ENCODE measurements at places on chromosomes 7 and 10. TPM values are rescaled to one million over a fixed set of nuclear protein-coding genes. Genes with fewer than 3 reads are reported as not detected.

DNA sequence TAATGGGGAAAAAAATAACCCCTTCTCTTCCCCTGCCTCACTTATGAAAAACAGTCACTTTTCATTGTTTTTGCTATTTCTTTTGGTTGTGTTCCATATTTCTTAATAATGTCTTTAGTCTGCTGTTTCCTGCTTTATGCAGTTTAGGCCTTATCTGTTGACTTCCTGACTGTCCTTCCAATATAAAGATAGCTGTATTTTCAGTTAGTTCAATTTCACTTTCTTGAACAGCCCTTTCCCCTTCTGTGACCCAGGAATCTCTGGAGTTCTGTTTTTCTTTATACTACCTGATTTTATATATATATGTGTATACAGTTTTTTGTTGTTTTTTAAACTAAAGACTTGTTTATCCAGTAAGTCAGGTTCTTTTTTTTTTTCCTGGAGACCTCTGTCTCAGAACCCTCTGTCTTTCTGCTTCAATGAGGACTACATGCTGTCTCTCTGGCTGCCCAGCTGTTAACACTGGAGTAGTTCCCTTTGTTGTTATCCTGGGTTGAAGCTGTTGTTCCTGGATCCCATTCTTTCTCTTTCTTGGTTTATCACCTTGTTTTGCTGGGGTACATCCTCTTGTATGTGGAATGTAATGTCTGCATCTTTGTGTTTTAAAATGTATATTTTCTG is 87.2 kb downstream of the GSDME start:
- no peak overlapping the region for H3K4me3 ChIP-seq
- H3K27me3 ChIP-seq, result no peaks in the 10 kb centered on the region
- H3K4me1 ChIP-seq, result no peaks in the 10 kb centered on the region

- no peaks in the 10 kb centered on the region for H3K27me3 ChIP-seq
- DNase-seq, result no peak
- no peaks in the 10 kb centered on the region for H3K36me3 ChIP-seq
- no peak overlapping the region for H3K4me3 ChIP-seq
Observed at GRCh38 chr10:95327367-95327766, 36.6 kb upstream of the PDLIM1 start.

- H3K4me3 ChIP-seq, result no peak overlapping the region
- H3K36me3 ChIP-seq, result no peaks in the 10 kb centered on the region
- peaks cover 3% of the 10 kb centered on the region for H3K27me3 ChIP-seq
- peaks cover 3% of the 10 kb centered on the region for H3K4me1 ChIP-seq
Observed at GRCh38 chr10:84264611-84265141, 19.8 kb downstream of the RGR start.

DNA sequence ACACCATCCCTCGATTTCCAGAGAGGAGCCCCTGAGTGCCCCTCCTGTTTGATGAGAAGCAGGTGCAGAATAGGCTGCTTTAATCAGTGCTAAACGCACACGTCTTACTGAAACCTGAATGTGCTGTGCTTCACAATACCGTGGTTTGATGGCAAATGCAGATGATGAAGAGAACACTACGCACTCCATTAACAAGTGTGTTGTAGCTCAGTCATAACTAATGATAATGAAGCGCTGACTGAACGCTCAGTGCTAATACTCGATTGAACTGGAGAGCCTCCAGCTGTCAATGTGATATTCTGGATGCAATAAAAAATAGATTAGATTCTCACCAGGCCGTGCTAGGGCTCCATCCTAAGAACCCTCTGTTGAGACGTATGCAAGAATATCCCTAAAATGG is 279.7 kb upstream of the PLPP4 start:
- H3K36me3 ChIP-seq, result no peaks in the 10 kb centered on the region
- H3K27me3 ChIP-seq, result no peaks in the 10 kb centered on the region

DNA sequence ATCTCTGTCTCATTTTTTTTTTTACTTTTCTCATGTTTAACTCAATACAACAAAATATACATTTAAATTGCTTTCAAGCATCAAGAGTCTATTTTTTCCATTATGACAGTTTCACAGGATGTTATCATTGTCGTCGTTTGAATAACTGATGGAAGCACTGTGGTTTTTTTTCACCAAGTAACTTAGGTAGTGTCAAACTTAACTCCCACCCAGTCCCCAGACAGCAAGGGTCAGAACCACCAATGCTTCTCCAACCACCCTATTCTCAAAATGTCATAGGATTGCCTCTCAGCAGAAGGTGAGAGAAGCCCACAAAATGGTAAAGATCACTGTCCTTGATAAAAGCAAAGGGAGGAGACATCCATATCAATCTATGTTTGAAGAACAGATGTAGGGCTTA is 339.4 kb downstream of the SFMBT2 start:
- no peaks in the 10 kb centered on the region for H3K4me1 ChIP-seq
- peaks cover 8% of the 10 kb centered on the region for H3K27me3 ChIP-seq
- no peak for DNase-seq
- H3K27ac ChIP-seq, result no peak overlapping the region
- no peaks in the 10 kb centered on the region for H3K36me3 ChIP-seq

- no peak for DNase-seq
- no peak overlapping the region for H3K4me3 ChIP-seq
- no peak overlapping the region for H3K27ac ChIP-seq
- H3K36me3 ChIP-seq, result no peaks in the 10 kb centered on the region
- H3K27me3 ChIP-seq, result peaks cover 3% of the 10 kb centered on the region
- H3K4me1 ChIP-seq, result peaks cover 3% of the 10 kb centered on the region
Observed at GRCh38 chr10:132963430-132963960, 21.1 kb upstream of the CFAP46 start.

GRCh38 chr10:12707461-12708185 is 293.9 kb downstream of the CCDC3 start:
- no peak for DNase-seq
- no peak overlapping the region for H3K4me3 ChIP-seq
- no peaks in the 10 kb centered on the region for H3K27me3 ChIP-seq
- H3K36me3 ChIP-seq, result no peaks in the 10 kb centered on the region

DNA sequence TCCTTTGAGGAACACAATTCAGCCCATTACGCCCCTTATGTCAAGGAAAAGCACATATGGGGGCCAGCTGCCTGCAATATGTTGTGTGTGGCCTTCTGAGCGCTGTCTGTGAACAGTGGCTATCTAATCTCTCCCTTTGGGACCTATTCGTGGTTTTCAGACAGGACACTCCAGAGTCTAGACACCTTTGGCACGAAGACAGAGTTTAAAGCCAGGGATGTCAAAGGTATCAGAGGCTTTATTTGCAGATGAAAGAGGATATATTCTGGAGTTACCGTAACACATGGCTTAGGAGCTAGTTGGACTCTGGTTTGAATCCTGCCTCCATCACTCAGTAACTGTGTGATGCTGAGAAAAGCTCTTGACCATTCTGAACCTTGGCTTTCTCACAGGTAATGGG is 14.8 kb upstream of the EEPD1 start:
- no peaks in the 10 kb centered on the region for H3K4me1 ChIP-seq
- H3K4me3 ChIP-seq, result no peak overlapping the region
- no peaks in the 10 kb centered on the region for H3K36me3 ChIP-seq

DNA sequence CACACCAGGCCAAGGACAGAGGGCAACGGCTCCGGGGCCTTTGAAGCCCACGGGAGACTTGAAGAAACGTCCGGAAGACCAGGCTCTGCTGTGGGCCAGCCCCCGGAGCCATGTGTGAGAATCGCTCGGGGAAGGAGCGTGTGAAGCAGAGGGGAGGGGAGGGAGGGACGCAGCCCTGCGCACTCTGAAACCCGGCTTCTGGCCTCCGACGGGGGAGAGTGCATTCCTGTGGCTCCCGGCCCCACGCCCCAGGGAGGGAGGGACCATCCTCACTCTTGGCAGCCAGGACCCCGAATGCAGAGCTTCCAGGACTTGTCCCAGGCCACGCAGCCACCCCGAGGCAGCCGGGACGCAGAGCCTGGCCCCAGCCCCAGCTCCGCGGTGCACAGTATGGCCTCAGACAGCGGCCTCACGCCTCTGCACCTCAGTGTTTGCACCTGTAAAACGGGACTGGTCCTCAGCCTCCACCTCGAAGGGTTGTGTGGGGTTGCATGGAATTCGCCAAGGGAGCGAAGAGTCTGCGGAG is 67.4 kb downstream of the PDGFA start:
- H3K4me3 ChIP-seq, result no peak overlapping the region
- H3K27me3 ChIP-seq, result no peaks in the 10 kb centered on the region
- H3K36me3 ChIP-seq, result no peaks in the 10 kb centered on the region
- no peaks in the 10 kb centered on the region for H3K4me1 ChIP-seq

DNA sequence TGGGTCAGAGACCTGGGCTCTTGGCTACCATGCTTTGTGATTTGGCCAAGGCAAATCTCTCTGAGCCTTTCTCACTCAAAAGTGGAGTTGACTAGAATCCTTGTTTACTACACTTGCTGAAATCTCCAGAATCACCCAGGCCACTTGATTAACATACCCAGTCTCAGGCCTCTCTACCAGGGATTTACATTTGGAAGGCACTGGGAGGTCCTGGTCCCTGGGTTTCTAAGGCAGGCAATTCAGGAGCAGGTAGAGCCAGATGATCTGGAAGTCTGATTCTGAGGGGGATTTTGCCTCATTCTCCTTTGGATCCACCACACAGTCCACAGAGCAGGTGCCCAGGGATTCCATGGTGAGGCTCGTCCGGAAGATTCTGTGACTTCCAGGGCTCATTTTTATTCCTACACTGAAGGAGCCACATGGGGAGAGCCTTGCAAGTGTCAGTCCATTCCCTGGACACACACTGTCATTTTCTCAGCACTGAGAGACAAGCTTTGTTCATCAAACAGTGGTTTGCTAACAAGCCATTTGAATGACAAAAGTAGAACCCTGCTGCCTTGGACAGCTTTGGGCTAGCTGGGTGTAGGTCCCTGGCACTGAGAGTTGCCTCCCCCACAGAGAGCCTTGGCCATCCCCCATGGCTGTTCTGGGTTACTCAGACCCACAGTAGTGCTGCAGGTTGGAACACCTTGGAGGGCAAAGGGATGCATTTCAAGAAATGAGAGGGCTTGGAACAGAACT is 74.2 kb downstream of the NOC3L start:
- H3K4me1 ChIP-seq, result no peaks in the 10 kb centered on the region
- no peaks in the 10 kb centered on the region for H3K36me3 ChIP-seq
- no peak for DNase-seq
- peaks cover 11% of the 10 kb centered on the region for H3K27me3 ChIP-seq
- H3K4me3 ChIP-seq, result no peak overlapping the region

DNA sequence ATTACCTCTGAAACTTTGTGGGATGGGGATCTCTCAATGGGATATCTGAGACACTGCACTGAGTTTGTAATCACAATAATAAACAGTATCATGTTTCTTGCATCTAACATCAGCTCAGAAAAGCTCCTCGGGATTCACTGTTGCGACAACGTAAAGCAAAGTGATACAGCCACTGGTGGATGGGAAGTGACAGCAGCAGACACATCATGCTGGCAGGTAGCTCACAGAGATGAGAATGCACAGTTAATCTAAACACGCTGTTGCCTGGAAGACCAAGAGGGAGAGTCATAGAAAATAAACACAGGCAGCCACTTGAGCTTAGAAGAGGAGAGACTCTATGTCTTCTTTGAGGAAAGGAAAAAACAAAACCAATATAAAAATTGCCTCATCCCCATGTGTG is 513.8 kb downstream of the MAGI2 start:
- no peaks in the 10 kb centered on the region for H3K36me3 ChIP-seq
- no peaks in the 10 kb centered on the region for H3K4me1 ChIP-seq
- H3K27ac ChIP-seq, result no peak overlapping the region
- H3K27me3 ChIP-seq, result no peaks in the 10 kb centered on the region
- DNase-seq, result no peak
- H3K4me3 ChIP-seq, result no peak overlapping the region

GRCh38 chr7:92612501-92612900 is 22.3 kb upstream of the FAM133B start:
- H3K36me3 ChIP-seq, result peaks cover 16% of the 10 kb centered on the region
- no peak overlapping the region for H3K27ac ChIP-seq
- peaks cover 6% of the 10 kb centered on the region for H3K4me1 ChIP-seq
- no peaks in the 10 kb centered on the region for H3K27me3 ChIP-seq
- no peak for DNase-seq

DNA sequence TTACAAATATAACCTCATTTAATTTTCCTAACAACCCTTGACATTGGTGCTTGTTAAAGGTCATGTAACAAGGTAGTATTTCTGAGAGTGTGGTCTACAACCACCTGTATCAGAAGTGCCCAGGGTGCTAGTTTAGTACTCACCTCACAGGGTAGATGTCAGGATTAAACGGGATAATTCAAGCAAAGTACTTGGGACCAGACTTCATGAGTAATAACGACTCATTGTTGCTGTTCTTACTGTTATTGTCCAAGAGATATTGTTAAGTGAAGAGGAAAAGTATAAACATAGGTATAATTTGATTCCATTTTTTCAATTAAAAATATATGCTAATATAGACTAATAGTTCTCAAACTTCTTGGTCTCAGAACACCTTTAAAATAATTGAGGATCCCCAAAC is 179.3 kb downstream of the WNT2 start:
- no peak for DNase-seq
- H3K4me3 ChIP-seq, result no peak overlapping the region
- H3K36me3 ChIP-seq, result no peaks in the 10 kb centered on the region
- H3K4me1 ChIP-seq, result no peaks in the 10 kb centered on the region

The TRPV5 gene
- total RNA-seq, result not detected

The GDF2 gene
- not detected for total RNA-seq

The EGR2 gene
- total RNA-seq, result 7.5 TPM

The VSTM4 gene
- total RNA-seq, result not detected

The TNS3 gene
- 1.4 TPM for total RNA-seq

The EPO gene
- total RNA-seq, result not detected

The FRMD4A gene
- 2.4 TPM for total RNA-seq

The HOXA7 gene
- total RNA-seq, result not detected

The MALSU1 gene
- total RNA-seq, result 34.3 TPM

The KAZALD1 gene
- not detected for total RNA-seq

The UBE2D4 gene
- total RNA-seq, result 11.4 TPM

The SLC39A12 gene
- not detected for total RNA-seq
